ENCODE measurements at places on chromosomes 3 and 15.

GRCh38 chr3:37772773-37773354, 88.8 kb upstream of the CTDSPL start:
- DNase-seq, result no peak

DNA sequence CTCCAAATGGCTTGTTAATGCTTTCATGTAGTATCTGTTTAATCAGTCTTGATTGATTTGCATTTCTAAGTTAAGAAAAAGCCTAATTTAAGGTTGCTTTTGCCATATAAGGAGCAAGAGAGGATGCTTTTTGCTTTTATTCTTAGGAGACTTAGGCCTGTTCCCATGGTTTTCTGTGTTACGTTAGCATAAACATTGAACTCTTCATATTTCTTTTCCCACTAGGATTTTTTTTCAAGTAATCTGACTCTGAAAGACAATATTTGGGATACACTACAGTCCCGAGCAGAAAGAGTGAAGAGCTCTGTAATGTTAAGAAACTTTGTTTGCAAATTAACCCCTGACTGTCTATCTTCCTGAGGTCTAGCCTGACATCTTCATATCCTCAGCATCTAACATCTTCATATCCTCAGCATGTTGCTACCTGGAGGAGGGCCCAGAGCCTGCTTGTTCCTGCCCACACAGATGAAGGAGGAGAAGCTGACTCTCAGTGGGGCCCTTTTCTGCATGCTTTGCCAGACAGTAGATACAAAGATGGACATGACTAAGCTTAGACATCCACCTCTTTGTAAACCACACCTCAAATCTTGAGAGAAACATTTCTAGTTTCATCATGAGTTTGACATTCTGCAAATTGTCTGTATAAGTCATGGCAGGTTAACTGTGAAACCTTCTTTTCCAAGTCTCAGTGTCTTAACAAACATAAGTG, 86.2 kb upstream of the COL6A5 start:
- no peak for DNase-seq

DNA sequence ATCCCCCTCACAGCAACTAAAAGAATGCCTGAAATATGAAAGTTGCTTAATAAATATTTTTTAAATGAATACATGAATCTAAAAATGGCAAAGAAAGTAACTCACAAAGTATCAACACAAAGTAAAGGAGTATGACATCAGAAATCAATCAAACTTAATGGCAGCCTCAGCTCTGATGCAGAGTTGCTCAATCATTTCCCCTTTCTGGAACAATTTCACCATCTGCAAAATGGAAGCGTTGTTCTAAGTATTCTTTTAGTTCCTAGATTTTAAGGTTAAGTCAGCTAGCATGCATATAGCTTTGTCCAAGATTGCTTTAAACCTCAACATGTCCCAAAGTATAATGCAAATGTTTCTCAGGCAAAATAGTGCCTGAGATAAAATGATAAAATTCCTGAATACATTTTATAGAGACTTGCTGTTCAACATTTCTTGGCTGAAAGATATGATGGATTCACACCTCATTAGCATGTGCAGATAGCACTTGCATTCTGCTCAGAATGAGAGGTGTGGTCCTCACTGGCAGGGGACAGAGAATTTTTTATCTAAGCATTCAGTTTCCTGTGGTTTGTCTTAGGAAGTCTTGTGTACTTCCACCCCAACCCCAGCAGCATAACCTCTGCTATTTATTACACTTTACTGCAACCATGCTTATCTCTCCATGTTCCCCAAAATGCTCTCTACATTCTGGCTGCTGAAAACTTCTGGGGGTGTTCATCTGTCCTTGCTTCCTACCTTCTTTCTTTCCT, 429.3 kb downstream of the GRM7 start:
- DNase-seq, result no peak

- no peak for DNase-seq
Observed at GRCh38 chr3:115239717-115240116, 92.6 kb upstream of the ZBTB20 start.

- peak; percentile 47 for DNase-seq
Observed at GRCh38 chr15:88441076-88441730, 26.0 kb downstream of the MRPL46 start.

Data from esophagus muscularis mucosa (tissue), 4 donors.